ENCODE measurements at places on chromosomes 12 and 14. TPM values are rescaled to one million over a fixed set of nuclear protein-coding genes. Genes with fewer than 3 reads are reported as not detected.
A peak's percentile ranks its signal among the peaks of the same experiment; 100 is the strongest.

DNA sequence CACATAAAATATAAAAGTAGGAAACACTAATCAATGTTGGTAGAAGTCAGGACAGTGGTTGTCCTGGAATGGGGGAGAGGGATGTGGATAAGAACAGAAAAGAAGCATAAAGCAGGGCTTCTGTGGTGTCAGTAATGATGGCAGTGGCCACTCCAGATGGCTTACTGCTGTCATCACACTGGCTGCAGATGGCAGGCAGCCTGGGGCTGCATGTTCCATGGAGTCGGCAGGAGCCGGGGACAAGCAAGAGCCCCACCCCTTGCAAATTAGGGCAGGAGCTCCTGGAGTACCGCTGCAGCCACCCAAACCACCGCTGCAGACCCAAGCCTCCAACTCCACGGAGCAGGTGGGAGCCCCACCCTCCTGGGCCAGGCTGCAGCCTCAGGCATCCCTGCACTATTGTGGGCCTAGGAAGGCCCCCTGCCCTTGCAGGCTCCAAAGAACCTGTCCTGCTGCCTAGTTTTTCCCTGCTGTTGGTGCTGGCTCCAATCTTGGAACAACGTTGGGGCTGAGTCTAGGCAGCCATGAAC is 28.8 kb upstream of the SLC5A8 start:
- DNase-seq: no peak

Gene PPP1R1A
- not detected for total RNA-seq

Gene CISTR
- total RNA-seq: not detected

DNA sequence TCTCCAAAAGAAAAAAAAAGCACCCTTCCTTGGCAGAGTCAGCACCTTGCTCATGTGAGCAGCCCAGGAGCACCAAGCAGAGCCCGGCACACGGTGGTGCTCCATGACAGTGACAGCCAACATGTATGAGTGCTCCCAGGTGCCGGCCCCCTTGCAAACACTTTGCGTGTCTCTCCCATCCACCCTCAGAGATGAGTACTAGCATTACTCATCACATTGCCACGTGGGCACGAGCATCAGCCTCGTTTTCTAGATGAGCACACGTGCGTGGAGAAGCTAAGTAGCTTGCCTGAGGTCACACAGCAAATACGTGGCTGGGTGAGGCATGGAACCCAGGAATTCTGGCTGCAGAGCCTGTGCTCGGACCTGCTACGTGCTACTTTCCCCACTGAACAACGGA is 177.9 kb upstream of the PRMT8 start:
- peak; percentile 58 for DNase-seq

Gene NOS1
- not detected for total RNA-seq

- DNase-seq: no peak
Measured at GRCh38 chr12:121649819-121650353, 19.6 kb downstream of the MORN3 start.

GRCh38 chr14:63431466-63431865 is 111.7 kb downstream of the PPP2R5E start:
- no peak for DNase-seq

- DNase-seq: no peak
Measured at GRCh38 chr12:128408669-128409068, 141.7 kb downstream of the TMEM132C start.

Gene CFAP73
- total RNA-seq: not detected

DNA sequence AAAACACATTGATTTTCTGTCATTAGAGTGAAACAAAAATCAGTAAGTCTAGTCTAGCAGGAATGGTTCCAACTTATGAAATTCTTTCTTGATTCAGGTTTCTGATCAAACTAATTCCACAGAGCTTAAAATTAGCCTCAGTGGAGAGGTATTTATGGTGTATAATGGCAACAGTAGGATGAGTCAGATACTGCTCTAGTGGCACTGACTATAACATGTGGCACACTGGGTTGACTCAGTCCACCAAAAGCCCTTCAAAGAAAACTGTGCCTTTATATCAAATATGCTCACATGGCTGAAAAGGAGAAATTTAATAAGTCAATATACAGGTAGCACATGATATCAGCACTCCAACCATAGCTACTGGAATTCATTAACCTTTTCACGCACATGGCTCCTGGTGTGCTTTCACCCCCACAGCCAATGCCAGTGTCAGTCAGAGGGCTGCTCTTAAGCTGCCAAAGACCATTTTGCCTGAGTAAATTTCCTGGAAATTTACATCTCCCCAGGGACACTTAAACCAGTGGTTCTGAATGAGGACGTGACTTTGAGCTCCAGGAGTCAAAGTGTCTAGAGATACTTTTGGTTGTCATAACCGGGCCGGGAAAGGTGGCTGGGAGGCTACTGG is 21.7 kb upstream of the CATSPERB start:
- DNase-seq: no peak

Gene SRRM4
- not detected for total RNA-seq

GRCh38 chr12:52924764-52925716 is 20.2 kb upstream of the KRT8 start:
- peak; percentile 95 for DNase-seq

- peak; percentile 51 for DNase-seq
Measured at GRCh38 chr12:28710882-28711281, 438.2 kb upstream of the FAR2 start.

DNA sequence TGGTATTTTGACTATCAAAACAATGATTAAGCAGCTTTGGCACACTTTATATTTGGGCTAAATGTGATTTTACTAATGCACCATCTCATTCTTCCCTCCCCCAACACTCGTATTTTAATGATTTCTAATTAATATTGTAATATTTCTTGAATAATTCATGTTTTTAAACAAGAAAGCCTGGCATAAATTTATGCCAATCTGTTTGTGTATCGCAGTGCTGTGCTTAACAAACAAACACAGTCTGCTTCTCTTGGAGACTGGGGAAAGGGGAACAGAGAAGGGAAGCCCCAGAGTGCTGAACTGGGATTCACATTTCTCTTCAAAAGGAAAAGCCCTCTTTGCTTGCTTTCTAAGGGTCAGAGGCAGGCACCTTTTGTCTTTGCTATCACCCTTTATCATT is 496.9 kb upstream of the STXBP6 start:
- no peak for DNase-seq

Gene RTN1
- 0.43 TPM for total RNA-seq

GRCh38 chr14:88698651-88699050 is 94.1 kb downstream of the EML5 start:
- no peak for DNase-seq

Gene GLIPR1L1
- not detected for total RNA-seq

- DNase-seq: no peak
Measured at GRCh38 chr12:116804051-116804450, 65.9 kb downstream of the RNFT2 start.

GRCh38 chr12:122827258-122827657 is 8.0 kb upstream of the HIP1R start:
- DNase-seq: no peak

- DNase-seq: no peak
Measured at GRCh38 chr14:53541411-53541810, 388.3 kb upstream of the DDHD1 start.

GRCh38 chr14:68487805-68488590 is 304.9 kb downstream of the ZFP36L1 start:
- DNase-seq: peak; percentile 33

Gene ZNF891
- total RNA-seq: 0.86 TPM

DNA sequence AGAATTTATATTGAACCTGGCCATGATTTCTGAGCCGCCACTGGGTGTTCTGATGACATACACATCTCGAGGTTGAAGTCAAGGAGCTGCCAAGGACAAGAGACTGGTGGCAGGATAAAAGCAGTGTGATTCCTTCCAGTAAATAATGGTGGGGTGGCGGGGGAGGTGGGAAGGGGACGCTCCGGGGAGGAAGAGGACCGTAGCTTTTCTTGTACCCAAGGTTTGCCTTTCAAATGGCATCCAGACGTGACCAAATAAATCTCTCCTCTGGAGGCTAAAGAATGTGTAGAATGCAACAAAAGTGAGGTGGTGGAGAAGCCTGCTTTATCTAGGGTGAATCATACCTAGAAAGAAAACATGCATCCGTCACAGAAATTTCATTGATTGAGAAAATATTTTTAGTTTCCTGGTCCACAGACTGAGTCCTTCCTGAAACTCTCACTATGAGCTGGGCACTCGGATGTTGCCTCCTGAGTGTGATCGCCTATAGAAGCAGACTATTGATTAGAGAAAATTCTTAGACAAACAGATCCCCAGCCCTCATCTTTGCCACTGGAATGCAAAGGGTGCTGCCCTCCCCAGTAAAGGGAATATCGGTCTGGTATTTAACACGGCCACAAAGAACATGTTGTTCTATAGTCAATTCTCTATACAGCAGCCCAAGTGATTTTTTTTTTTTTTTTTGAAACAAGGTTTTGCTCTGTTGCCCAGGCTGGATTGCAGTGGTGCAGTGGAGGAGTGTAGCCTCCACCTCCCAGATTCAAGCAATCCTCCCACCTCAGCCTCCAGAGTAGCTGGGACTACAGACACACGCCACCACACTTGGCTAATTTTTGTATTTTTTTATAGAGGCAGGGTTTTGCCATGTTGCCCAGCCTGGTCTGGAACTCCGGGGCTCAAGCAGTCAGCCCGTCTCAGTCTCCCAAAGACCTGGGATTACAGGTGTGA is 112.1 kb downstream of the DPF3 start:
- peak; percentile 49 for DNase-seq

Gene CCND2
- total RNA-seq: 7.1 TPM

- DNase-seq: no peak
Measured at GRCh38 chr12:26906704-26907103, 31.1 kb downstream of the INTS13 start.

DNA sequence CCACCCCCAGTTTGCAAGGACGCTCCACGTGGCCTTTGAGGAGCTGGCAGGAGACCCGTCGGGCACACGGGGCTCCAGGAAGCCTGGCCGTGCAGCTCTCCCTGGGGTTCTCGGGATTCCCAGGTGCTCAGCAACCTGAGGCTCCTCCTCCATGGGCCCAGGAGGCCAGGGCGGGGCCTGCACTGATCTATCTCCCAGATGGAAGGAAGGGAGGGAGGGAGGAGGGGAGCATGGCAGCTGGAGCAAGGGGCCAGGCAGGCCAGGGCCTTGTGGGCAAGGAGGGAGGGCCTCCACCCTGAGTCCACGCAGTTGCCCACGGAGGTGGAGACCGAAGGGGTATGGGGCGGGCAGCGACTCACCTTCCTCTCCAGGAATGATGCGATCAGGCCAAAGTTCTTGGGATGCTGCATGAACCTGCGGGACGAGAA is 127.3 kb downstream of the RFLNA start:
- DNase-seq: no peak

GRCh38 chr12:47236109-47236714 is 156.5 kb upstream of the AMIGO2 start:
- peak; percentile 71 for DNase-seq

GRCh38 chr14:99531251-99532096 is 50.3 kb downstream of the CCNK start:
- peak; percentile 57 for DNase-seq

GRCh38 chr12:52338241-52338960 is 17.2 kb upstream of the KRT83 start:
- DNase-seq: no peak

Gene KRT78
- not detected for total RNA-seq

DNA sequence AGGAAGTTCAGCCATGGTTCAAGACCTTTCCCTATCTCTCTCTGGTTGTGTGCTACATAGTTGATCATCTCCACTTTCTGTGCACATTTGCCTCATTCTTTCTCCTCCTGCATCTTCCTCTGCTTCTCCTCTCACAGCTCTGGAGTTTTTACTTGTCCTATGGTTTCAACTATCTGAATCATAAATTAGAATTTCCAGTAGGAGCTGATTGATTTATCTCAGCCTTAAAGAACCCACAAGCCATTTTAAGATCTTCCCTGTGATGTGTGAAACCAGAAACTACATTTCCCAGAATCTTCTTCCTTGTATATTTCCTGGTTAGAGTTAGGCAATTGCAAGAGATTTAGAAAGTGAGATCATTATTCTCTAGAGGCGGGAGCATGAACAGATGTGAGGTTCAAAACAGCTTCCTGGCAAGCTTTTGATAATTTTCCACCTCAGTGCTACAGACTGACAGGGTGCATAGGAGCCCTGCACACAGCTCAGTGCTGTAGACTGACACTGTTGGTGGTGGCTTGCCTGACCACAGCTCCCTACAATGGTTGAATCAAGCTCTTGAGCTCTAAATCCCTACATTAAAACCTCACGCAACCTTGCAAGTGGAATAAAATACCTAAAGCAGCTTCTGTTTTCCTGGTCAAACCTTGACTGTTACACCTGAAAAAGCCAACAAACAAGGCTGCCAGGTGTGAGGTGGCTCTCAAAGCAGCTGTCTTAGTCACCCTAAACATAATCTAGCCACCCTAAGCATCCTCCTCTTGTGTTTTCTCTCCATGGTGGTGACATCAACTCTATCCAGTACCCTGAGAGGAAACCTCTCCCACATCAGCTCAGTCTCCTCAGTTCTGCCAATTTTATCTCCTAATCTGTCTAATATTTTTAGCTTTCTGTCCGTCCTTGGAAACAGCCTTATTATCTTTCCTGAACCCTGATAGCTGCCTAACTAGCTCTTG is 21.5 kb upstream of the IFNG start:
- DNase-seq: peak; percentile 11

DNA sequence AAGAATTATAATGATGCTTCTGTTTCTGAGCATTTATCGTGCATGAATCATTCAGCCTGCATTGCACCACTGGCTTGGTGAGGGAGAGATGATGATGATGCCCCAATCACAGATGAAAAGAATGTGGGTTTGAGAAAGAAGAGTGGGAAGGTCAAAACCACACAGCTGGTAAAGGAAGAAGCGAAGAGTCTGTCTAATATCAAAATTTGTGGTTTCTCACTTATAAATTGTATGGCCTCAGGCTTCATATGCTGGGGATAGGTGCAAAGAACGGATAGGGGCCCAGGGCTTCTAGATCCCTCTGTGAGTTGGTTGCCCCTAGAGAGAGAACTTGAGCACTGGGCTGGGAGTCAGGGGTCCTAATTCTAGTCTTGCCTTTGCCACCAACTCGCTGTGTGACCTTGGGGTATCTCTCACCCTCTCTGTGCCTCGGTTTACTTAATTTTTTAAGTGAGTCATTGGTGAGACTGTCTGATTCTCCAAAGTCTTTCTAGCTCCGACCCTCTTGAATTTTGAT is 2.2 kb downstream of the OASL start:
- peak; percentile 58 for DNase-seq

GRCh38 chr12:77032406-77032805 is 33.0 kb downstream of the E2F7 start:
- DNase-seq: peak; percentile 7

GRCh38 chr14:92886337-92886736 is 36.6 kb upstream of the CHGA start:
- DNase-seq: no peak

Gene PAPLN
- 4.3 TPM for total RNA-seq

- DNase-seq: peak; percentile 73
Measured at GRCh38 chr12:117125272-117125613, 26.0 kb upstream of the TESC start.

Gene CSRP2
- 64.3 TPM for total RNA-seq

- no peak for DNase-seq
Measured at GRCh38 chr14:41506552-41506951, 100.1 kb upstream of the LRFN5 start.

- DNase-seq: no peak
Measured at GRCh38 chr12:2309647-2310046, 256.9 kb downstream of the CACNA1C start.
